ENCODE measurements at places on chromosomes 3 and 15.

- no peak for DNase-seq
Measured at GRCh38 chr3:43017004-43017403, 37.9 kb downstream of the GASK1A start.

- DNase-seq = no peak
Measured at GRCh38 chr15:40691737-40692136, 3.2 kb upstream of the RAD51 start.

DNA sequence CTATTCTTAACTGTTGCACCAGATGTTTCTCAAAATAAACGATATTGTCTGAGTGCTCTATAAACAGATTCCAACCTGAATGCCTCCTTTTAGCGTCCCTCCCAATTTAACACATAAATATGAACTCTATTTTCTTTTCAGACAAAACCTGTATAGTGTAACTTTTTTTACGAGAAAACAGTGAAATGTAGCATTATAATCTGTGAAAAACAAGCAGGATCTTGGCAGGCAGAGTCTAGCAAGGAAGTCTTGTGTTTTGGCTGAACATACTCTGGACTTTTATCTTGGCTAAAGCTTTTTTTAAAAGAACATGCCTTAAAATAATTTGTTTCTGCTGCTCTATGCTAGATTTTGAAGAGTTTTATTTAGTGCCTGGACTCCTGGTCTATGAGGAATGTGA, 150.5 kb downstream of the ROBO2 start:
- DNase-seq = no peak

- DNase-seq = no peak
Measured at GRCh38 chr3:183944775-183945174, 60.1 kb upstream of the PARL start.

DNA sequence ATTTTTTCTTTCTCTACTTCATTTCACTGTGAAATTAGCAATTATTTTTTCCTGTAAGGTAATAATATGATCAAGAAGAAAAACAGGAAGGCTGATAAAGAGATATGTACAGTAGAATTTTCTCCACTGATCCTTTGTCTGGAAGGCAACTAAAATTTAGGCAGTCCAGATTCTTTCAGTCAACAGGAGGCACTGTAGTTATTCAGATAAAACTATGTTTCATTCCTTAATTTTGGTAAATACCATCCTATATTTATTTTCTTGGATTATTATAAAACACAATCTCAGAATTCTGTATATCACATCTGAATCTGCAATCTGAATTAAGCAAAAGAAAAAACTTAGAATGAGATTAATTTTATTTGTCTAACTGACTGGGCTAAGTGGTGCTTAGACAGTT, 343.2 kb downstream of the LSAMP start:
- no peak for DNase-seq

DNA sequence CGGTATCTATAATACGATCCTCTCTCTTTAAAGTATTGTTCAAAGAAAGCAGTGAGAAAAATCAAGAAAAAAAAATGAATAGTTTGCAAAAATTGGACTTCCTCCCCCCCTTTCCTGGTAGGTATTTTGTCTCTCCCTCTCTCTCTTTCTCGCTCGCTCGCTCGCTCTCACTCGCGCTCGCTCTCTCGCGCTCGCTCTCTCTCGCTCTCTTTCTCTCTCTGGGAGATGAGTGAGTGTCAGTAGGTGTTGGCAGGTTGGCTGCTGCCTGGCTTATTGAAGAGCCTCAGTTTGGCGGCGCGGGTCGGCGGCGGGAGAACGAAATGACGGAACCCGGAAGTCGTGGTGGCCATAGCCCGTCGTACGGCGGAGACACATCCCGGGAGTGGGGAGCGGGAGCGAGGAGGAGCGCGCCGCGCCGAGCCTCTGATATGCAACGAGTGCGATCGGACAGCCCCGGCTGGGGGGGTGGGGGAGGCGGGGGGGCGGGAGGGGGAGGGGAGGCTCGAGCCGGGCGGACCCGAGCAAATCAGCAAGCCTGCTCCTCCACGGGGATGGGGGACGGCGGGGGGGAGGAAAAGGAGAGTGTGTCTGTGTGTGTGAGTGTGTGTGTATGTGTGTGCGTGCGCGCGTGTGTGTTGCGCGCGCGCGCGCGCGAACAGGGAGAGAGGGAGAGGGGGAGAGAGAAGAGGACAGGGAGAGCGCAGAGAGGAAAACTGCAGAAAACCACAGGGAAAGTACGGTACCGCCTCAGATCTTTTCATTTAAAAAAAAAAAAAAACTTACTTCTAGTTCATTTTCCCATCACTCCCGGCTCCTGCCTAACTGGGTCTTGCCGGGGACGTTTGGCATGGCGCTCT, at the start of gene MEIS2:
MEIS2 (minus strand) TSS at position 441 of the 857 bp plus-strand sequence. CDS start 1,083 bp downstream, outside the sequence.
- no peak for DNase-seq

- DNase-seq = no peak
Measured at GRCh38 chr3:33447958-33448357, 7.8 kb upstream of the UBP1 start.

Measured in T-helper 9 cell (primary cell).